ENCODE measurements at places on chromosomes 16 and 17. TPM values are rescaled to one million over a fixed set of nuclear protein-coding genes. Genes with fewer than 3 reads are reported as not detected.

Gene NSF
- 47.7 TPM for total RNA-seq

Gene GGNBP2
- total RNA-seq, result 81.6 TPM

DNA sequence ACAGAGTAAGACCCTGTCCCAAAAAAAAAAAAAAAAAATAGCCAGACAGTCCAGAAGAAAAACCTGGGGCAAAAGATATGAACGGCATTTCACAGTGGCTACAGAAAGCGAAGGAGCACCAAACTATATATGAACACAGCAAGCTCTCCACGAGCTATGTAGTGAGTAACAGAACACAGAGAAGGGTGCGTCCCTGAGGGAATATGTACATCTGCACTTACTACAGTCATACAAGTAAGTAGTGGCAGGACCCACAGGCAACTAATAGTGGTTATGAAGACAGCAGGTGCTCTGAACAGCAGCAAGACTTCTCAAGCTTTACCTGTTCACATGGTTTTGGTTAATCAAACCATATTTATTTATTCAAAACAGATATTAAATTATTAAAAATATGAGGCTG is 15.8 kb downstream of the TRAP1 start:
- no peak for DNase-seq

DNA sequence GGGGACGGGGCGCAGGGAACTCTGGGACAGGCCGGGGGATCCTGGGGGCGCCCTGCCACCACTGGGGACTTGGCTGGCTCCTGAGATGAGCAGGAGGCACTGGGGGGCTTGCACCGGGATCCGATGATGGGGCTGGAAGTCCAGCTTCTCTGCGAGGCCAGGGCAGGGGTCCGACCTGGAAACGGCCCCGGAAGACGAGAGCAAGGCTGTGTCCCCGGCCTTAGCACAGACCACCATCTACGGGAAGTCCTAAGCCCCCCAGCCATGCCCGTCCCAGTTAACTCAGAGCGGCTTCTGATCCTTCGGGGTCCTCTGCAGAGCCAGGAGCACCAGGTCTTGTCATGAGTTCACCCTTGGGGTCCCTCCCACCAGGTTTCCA is 573 bp downstream of the CDT1 start:
- no peak for DNase-seq

DNA sequence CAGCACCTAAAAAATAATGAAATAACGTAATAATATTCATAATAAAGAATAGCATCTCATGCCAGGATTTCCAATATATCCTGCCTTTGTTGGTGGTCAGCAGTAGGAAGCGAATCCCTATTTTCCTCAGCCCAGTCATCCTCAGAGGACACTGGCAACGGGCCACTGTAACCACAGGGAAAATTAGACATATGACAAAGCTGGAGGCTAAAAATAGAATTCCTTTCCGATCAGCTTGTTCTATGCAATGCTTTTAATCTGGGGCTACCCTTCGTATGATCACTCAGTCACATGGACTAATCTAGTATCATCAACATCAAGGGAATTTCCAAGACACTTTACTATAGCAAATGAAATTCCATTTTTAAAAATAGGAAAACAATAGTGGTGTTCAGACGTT is 246.9 kb upstream of the KCNJ16 start:
- no peak for DNase-seq

DNA sequence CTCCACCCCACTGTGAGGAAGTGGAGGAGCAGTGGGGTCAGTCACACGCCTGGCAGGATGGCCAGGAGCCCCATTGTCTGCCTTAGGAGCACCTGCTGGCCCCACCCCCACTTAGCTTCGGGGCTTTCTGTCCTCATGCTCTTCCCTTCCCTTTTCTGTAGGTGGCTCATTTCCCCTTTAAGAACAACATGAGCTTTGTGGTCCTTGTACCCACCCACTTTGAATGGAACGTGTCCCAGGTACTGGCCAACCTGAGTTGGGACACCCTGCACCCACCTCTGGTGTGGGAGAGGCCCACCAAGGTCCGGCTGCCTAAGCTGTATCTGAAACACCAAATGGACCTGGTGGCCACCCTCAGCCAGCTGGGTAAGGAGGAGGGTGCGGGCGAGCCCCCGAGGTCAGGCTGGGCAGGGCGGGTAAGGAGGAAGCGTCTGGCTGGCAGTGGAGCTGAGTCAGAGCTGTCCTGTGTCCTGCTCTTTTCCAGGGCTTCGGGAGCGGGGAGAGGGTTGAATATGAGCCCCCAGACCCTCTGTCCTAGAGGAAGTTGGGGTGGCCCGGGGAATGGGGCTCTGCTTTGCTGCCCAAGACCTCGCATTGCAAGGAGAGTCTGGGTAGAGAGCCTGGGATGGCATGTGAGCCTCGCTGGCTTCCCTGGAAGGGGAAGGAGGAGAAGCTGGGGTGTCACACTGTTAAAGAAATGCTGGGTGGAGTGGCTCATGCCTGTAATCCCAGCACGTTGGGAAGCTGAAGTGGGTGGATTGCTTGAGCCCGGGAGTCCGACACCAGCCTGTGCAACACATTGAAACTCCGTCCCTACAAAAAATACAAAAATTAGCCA is 9.2 kb upstream of the SERPINF1 start:
- peak; percentile 66 for DNase-seq

DNA sequence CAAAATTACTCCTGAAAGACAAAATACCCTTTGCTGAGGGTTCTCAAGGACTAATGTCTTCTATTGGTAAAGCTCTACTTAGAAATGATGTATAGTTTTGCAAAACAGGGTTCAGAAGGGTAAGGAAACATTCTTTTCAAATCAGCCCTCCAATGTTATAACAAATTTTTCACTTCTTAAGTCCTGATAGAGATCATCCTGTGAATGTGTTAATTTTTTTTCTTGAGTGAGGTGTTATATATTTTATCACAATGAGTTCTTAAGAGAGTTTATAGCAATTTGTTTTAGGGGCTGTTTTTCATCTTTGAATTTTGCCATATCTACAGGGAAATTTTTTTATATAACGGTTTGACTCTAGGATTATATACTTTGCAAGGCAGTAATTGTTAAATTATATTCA is 29.5 kb downstream of the CYB5B start:
- DNase-seq, result no peak

Gene WNK4
- 87.6 TPM for total RNA-seq

Gene VPS9D1
- 21.3 TPM for total RNA-seq

DNA sequence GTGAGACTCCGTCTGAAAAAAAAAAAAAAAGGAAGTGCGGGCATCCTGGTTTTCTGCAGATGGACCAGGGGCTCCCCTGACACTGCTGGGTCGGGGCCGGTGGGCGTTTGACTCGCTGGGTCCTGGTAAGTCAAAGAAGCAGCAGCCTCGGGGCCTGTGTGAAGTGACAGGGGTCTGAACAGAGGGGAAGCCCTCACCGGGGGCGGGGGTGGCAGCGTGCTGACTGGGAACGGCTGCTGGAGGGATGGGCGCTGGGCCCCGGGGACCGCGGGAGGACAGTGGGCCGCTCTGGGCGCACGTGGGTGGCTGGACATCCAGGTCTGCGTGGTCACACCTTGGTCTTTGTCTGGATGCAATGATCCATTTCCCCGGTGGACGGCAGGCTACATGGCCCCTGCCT is 8.2 kb downstream of the GALNS start:
- no peak for DNase-seq

- DNase-seq, result no peak
Measured at GRCh38 chr16:25957707-25958106, 265.9 kb downstream of the HS3ST4 start.

DNA sequence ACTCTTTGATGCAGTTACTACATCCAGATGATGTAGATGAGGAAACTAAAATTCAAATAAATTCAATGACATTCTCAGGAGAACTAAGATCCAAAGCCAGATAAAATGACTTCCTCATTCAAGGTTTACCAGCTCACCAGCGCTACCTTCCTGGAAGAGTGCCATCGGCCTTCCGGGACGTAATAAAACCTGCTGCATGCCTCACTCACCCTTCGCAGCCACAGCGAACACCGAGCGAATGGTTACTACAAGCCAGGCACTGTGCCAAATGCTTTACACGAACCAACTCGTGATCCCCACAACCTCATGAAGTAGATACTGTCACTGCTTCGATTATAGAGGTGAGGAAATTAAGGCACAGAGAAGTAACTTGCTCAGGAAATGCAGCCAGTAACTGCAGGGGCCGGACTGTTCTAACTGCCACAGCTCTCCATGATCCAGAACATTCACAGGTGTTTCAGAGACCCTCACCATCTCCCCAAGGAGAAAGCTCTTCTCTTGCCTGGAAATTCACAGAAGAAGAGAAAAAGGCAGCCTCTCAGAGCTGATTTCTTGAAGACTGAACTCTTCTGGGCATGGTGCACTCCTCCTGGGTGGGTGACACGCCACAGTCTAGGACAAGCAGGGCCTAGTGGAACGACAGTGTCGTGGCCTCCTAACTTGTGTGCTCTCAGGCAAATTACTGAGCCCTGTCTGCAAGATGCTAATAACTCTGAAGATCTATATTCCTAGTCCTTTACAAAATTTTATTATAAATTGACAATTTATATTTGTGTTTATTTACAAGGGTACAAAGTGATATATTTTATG is 46.8 kb downstream of the HIC1 start:
- peak; percentile 94 for DNase-seq

DNA sequence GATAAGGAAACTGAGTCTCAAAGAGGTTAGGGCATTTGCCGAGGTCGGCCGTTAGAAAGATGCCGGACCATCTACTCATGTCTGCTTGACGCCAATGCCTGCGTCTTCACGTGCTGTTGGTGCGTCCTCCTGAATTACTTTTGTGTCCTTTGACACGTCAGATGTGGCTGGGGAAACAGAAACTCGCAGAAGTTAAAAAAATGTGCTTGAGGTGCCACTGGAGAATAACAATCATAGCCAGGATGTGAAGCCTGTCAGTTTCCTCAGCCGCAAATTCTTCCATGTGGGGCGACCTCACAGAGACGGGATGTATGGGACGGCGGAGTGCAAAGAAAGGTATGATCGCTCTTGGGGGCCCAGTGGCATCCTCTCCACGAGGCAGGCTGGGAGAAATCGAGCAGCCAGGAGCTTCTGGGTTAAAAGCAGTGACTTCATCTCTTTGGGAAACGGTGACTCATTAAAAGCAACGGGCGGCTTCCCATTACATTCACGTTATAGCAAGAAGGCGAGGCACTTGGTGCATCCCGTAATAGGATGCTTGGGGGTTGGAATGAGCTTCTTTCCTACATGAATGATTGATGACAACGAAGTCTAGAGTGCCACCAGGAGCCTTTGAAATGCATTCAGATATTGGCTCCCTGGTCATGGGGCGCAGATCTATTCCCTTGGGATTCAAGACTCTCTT is 67.8 kb downstream of the BMERB1 start:
- no peak for DNase-seq

DNA sequence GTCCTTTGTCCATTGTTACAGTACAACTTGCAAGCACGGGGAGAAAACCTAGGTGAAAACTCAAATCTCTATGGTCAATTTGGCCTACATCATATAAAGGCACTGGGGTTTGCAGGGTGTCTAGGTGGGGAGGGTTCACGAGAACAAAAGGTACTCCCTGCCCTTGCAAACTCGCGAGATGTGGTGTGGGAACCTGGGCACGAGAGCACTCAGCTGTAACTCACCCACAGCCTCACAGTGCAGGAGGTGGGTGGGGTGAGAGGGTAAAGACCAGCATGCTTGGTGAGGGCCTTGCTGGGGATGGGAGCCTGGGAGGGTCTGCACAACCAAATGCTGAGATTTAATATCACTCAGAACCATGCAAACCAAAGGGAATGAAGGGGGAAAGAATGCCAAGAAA is 18.4 kb upstream of the ZNF594 start:
- DNase-seq, result no peak

Gene AANAT
- total RNA-seq, result not detected

Gene TXNL4B
- total RNA-seq, result 9.8 TPM

Gene KCNG4
- total RNA-seq, result not detected

DNA sequence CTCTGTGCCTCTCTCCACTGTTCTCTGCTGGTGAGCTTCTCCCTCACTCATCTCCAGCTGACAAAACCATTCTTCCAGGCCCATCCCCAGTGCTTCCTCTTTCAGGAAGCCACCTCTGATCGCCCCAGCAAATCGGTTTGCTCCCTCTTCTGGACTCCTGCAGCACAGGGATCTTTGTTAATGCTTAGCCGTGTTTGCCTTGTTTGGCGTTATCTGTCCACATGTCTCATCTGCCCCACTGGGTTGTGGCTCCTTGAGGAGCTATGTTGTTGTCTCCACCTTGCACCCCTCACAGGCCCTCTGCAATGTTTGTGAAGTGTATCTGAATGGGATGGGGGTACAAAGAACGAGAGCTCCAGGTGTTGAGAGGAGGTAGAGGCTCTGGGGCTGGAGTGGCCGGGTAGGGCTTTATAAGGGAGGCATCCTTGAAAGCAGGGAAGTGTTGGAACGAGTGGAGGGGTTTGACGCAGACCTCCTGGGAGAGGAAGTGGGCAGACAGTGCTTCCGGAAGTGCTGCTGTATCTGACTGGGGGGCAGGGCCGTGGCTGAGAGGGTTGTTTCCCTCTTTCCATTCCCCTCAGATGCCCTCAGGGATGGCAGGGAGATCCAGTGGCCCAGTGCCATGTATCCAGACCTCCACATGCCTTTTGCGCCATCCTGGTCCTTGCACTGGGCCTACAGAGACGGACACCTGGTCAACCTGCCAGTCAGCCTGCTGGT is 27.8 kb downstream of the CASKIN2 start:
- peak; percentile 59 for DNase-seq

GRCh38 chr17:57432507-57433277 is 176.4 kb downstream of the MSI2 start:
- no peak for DNase-seq

DNA sequence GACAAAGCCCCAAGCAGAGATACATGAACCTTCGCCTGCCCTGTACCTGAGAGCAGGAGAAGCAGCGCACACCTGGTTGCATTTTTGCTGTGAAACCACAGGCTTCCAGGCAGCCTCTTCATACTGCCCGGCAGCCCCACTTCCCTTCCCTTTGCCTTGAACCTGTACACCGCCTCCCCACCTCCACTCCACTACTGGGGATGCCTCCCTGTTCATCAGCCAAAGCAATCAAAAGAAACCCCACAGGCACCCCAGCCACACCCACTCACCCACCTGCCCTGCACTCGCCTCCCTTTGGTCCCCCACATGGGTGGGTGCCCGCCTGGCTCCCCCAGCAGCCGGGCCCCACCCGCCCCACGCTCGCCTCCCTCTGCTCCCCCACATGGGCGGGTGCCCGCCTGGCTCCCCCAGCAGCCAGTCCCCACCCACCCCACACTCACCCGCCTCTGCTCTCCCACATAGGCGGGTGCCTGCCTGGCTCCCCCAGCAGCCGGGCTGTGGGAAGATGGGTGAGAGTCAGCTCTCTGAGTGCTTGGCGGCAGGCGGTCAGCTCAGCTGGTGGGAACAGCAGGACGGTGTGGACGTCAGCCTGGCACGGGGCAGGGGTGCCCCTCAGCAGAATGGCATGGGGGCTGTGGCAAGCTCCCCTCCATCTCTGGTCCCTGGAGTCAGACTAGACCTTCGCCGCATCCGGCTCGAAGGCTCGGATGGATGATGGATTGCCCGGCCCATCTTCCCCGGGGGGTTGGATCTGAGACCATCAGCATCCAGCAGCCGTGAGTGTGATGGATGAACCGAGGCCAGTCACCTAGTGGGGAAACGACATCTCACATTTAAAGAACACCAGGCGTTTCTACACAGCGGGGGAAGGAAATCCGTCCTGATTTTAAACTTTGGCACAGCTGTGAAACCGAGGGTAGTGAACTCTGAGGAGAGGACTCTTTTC is 135.6 kb downstream of the BANP start:
- DNase-seq, result no peak
